Heart left ventricle (tissue), 16 donors: ENCODE measurements at places on chromosomes 13 and 19.

DNA sequence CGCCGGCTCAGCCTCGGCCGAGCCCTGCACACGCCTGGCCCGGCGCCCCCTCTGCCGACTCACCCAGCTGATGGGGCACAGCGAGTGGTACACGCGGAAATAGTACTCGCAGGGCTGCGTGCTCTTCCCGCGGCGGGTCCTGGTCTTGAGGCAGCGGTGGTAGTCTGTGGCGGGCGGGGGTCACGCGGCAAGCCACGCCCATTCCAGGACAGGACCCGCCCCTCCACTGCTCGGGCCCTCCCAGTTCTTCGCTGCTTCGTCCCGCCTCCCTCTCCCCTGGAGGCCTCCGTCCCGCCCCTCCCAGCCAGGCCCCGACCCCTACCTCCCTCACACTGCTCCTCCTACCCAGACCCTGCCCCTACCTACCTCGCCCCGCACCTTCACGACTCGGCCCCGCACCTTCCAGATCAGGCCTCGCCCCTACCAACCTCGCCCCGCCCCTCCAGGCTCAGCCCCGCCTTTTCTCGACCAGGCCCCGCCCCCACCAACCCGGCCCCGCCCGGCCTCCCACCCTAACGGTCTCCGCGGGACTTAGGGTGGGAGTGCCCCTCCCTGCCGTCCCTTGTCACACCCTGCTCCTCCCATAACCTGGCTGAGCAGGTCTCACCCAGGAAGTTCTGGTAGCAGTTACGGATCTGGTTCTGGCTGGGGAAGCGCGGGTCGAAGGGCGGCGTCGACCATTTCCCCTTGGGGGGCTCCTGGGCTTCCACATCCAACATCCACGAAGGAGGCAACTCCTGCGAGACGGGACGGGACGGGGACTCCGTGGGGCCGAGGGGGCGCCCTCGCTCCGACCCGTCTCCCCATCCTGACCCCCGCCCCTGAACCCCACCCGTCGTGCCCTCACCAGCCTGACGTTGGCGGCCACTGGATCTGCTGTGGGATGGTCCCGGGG, 469 bp downstream of the COX6B2 start:
- DNase-seq = peak; percentile 62

GRCh38 chr13:24997367-24997967, 98.5 kb upstream of the PABPC3 start:
- no peak for DNase-seq

DNA sequence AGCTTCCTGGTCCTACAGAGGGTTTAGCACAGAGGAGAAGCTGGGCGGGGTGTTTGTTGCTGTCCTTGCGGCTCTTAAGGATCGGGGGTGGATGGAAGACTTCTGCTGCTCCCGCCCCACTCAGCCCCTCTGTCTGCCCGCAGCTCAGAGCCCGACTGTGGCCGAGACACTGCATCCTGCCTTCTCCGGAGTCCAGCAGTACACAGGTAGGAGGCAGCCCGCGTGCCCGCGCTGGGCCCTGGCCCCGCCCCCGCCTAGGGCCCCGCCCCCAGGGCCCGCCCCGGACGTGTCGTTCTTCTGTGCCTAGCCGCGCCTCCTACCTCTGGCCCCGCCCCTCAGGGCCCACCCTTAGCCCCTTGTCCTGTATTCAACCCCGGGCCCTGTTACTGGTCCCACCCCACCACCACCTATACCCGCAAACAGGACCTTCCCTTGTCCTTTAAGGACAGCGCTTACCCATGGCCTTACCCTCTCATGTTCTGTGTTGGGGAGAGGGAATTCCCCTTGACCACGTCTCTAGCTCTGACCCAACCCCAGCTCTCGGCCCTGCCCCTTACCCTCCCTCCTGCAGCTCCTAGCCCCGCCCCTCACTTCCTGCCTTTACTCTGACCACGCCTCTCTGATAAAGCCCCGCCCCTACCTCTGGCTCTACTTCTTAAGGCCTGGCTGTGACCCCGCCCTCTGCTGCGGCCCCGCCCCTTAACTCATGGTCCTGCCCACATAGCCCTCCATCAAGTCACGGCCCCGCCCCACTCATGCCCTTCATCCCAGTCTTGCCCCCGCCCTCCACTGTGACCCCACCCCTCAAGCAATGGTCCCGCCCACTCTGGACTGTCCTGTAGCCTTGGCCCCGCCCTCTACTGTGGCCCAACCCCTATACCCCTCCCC, 60.5 kb downstream of the CELF5 start:
- DNase-seq = no peak

- peak; percentile 30 for DNase-seq
Observed at GRCh38 chr19:48539503-48540096, 12.4 kb upstream of the SULT2B1 start.
